ENCODE measurements at places on chromosomes 3 and 15.

- no peak for DNase-seq
These were observed 109.5 kb upstream of the ABHD17C start for GRCh38 chr15:80585544-80586018.

- DNase-seq, result no peak
These were observed 1.6 kb downstream of the USP19 start for GRCh38 chr3:49119036-49119435.

- peak; percentile 55 for DNase-seq
These were observed 256.5 kb upstream of the NECTIN3 start for GRCh38 chr3:110815008-110815583.

- DNase-seq, result no peak
These were observed 109.2 kb downstream of the LRRK1 start for GRCh38 chr15:101028321-101028720.

- no peak for DNase-seq
These were observed 68.5 kb downstream of the MYO1E start for GRCh38 chr15:59304034-59304795.

GRCh38 chr3:50237754-50238548, 1.9 kb downstream of the GNAI2 start:
- DNase-seq, result no peak

Measured in AG04450 (cell line).